CD4-positive, alpha-beta T cell treated with Interleukin-10 for 1 hour (primary cell): ENCODE measurements at places on chromosomes 11 and 22.
A peak's percentile ranks its signal among the peaks of the same experiment; 100 is the strongest.

GRCh38 chr22:36048911-36049677, 20.5 kb upstream of the RBFOX2 start:
- no peak for DNase-seq

DNA sequence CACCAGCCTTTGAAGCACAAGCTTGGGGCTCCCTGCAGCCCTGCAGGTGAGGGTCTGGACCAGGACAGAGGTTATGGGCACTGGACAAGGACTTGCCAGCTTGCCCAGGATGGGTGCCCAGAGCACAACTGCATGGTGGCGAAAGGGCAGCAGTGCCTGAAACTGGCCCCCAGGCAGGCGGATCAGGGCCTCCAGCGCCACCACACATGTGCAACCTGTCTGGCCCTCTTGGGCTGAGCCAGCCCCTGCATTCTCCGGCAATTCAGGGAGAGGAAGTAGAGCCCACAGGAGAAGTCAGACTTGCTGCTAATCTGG, 18.8 kb downstream of the MB start:
- no peak for DNase-seq

- no peak for DNase-seq
These were observed 9.2 kb upstream of the ALX4 start for GRCh38 chr11:44319170-44319551.

DNA sequence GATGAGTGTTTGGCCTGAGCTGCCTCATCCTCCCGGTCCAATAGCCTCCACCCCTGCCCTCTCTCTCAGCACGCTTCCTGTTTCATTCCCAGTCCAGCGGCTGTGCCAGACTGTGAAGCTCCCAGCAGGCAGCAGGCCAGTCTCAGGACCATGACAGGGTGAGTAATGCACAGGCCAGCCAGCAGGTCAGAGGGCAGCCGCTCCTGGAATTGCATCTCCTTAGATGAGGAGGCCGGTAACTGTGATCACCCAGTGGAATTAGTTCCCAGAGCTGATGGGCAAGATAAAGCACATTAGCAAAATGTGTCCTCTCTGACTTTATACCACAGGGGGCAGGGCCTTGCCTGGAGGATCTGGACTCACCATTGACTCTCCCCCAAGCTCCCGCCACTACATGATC, 251.2 kb downstream of the ETS1 start:
- no peak for DNase-seq

GRCh38 chr11:118277312-118277711, 13.2 kb upstream of the MPZL2 start:
- DNase-seq = no peak

GRCh38 chr11:77069336-77069968, 2.7 kb downstream of the CAPN5 start:
- no peak for DNase-seq

GRCh38 chr11:119608781-119609180, 120.2 kb downstream of the NECTIN1 start:
- DNase-seq = no peak

GRCh38 chr11:112555491-112556364, 295.1 kb upstream of the PLET1 start:
- peak; percentile 58 for DNase-seq

DNA sequence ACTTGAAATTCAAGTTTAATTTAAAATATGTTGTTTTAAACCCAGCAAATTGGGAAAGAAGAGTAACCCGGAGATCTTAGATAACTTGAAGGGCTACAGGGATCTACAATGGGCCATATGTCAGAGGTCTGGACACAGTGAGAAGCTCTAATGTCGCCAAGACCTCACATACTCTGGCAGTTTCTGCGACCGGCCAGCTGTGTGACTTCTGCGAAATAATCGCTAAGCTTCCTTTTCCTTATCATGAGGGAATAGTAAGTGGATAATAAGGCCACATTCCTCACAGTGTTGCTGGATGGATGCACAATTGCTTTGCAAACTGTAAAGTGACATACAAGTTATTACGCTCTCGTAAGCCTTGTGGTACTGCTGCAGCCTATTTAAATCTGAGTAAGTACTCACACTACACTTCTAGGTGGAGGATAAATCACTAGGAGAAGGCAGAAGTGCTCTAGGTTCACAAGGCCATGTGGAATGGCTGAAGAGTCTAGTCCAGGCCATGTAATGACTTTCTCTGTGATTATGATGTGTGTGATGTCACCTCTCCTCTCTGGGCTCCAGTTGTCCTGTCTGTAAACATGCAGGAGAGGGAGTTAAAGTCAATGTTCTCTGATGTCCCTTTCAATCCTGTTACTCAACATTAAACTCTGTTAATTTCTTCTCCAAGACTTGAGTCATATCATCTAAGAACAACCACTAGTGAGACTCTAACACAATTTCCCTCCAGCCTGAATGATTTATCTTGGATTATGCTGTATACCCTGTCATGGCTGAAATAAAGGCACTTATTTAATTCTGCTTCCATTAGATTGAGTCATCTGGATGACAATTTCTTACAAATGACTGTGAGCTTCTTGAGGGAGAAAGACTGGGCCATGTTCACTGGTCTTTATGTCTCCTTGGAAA, 192.6 kb upstream of the NARS2 start:
- DNase-seq = no peak

GRCh38 chr11:62061356-62062222, 62.2 kb upstream of the INCENP start:
- DNase-seq = no peak

GRCh38 chr11:72720784-72721183, 31.4 kb downstream of the ARAP1 start:
- DNase-seq = no peak

- no peak for DNase-seq
These were observed 68.0 kb downstream of the USP47 start for GRCh38 chr11:11909727-11910126.

GRCh38 chr11:71242391-71242790, 10.0 kb downstream of the SHANK2 start:
- no peak for DNase-seq

DNA sequence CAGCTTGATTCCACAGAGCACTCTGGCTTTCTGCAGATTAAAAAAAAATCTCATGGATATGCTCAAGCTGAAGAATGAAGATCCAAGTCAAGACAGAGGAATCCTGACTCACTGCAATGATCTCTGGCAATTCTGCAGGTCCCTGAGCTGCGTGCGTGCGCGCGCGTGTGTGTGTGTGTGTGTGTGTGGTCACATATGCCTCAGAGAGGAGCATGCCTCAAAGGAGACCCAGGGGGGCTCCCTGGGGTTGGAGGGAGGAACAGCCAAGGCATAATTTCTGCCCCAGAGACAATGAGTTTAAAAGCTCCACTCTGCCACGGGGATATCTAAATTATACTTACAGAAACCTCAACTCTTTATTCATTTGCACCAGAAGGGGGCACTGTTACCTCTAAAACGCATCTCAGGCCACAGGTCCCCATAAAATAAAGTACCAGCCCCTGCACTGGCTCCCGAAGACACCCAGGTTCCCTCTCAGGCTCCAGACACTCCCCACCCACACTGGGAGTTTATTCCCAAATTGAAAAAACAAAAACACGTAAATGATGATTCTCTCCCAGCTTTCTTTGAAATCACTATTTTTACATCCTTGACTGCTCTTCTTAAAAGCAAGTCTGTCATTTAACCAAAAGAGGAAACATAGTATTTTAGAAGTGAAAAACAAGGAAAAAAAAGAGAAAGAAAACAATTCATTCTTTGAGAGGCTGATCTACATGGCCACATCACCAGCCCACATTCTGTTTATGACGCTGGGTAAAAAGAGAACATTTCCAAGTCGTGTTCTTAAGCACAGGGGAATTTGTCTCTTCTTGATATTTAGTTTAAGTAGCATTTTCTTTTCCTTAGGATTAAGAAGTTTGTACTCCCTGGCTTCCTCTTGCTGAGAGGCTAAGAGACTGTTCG, 401.0 kb downstream of the LARGE1 start:
- DNase-seq = peak; percentile 7

- peak; percentile 69 for DNase-seq
These were observed 32.9 kb upstream of the HORMAD2 start for GRCh38 chr22:30047364-30047738.

DNA sequence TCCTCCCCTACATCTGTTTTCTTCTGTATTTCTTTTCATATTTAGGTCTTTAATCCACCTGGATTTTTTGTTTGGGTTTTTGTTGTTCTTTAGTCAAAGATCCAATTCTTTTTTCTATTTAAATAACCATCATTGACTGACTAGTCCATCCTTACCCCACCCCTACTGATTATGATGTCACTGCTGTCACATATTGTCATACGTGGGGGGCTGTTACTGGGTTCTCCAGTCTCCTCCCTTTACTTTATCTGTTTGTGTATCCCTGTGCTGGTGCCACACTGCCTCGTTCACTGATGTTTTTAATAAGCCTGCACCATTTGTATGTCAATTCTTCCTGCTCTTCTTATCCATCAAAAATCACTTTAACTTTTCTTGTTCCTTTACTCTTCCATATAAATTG, 6.9 kb upstream of the DCPS start:
- no peak for DNase-seq
